ENCODE measurements at places on chromosomes 3 and 15.

- DNase-seq = no peak
These were observed 53.5 kb upstream of the KPNA4 start for GRCh38 chr3:160618878-160619277.

- no peak for DNase-seq
These were observed 117.5 kb downstream of the FAM174B start for GRCh38 chr15:92538115-92538514.

DNA sequence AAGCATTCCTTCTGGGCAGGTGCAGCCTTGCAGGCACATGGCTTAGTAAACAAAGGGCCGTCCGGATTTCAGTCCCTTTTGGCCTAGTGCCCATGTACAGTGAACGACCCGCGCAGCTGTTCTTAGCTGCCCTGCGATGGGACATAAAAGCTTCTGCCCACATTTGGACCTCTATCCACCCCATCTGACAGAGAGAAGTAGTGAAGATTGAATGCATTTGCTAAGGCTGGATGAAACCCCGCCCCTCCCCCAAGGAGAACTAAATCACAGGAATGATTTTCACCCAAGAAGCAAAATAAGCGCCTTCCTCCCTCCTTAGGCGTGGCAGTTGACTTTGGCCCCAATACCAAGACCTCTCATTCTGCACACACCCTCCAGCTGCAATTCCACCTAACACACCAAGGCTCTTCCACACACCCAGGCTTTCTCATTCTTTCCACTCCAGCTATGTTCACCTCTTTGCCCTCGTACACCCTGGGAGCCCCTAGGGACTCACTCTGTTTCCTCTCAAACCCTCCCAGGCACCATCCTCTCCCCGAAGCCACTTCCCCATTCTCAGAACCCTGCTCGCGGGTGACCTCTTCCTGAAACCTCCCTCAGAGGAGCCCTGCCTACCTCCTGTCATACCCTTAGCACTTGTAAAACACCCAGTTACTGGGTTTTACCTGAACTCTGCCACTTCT is 14.1 kb upstream of the HRH1 start:
- DNase-seq = peak; percentile 65

DNA sequence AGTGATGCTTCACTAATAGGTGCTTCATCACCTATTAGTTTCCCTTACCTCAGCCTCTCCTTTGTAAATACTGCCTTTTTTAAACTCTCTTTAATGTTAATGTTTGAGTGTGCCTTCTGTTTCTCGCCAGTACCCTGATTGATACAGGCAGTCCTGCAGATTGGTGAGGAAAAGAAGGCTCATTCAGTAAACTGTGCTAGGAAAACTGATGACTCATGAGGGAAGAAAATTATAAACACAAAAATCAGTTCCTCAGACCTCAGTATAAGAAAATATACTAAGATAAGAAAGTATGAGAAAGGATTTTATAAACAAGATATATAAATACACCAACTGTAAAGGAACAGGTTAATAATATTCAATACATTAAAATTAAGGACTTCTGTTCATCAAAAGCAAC is 54.8 kb upstream of the OXTR start:
- DNase-seq = no peak

GRCh38 chr3:65485826-65486469 is 552.8 kb downstream of the MAGI1 start:
- no peak for DNase-seq

- peak; percentile 40 for DNase-seq
These were observed 144.4 kb downstream of the MYLK start for GRCh38 chr3:123739754-123740153.

- peak; percentile 29 for DNase-seq
These were observed 489 bp downstream of the CSPG5 start for GRCh38 chr3:47578119-47578632.

DNA sequence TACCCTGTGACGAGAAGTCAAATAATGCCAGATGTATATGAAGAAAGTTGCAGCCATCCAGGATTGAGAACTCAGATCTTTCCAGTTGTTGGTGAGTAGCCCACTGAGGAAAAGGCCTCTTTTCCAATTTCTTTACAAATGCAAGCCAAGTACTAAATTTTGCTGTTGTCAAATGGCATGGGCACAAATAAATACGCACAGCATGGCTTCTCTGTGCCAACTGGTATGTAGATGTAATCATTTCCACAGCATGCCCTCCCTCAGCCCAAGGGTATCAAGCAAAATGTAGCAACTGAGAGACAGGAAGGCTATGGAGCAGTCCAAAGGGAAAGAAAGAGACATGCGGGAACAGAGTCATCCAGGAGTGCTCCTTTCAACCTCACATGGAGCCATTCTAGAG is 105.4 kb downstream of the FGF12 start:
- DNase-seq = no peak

GRCh38 chr3:177069514-177070329 is 127.6 kb downstream of the TBL1XR1 start:
- no peak for DNase-seq

GRCh38 chr3:104879919-104880318 is 486.8 kb upstream of the ALCAM start:
- peak; percentile 91 for DNase-seq

DNA sequence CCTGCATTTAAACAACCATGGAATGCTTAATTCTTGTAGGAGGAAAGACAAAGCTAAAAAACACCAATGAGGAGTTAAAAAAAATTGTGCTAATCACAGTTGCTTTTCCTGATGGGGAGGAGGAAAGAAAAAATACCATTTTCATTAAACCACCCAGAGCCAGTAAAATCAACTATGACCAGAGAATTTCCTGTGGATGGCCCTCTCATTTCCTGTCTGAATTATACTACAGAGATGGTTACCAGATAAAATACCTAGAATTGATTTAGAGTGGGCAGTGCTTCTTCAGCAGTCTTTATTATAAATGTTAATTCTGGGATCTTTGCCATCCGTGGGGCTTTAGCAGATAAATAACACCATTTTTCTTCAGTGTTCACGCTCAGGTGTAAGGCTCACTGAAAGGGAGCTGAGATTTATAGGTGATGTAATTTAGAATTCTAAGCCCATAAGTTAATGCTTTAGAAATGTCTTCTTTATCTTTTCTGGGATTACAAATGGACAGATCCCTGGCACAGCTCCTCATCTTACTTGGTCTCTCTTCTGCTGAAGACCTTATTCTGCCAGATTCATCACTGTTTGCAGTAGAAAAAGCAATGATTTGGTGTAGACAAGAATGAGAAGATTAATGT is 37.9 kb downstream of the RETNLB start:
- DNase-seq = peak; percentile 1

DNA sequence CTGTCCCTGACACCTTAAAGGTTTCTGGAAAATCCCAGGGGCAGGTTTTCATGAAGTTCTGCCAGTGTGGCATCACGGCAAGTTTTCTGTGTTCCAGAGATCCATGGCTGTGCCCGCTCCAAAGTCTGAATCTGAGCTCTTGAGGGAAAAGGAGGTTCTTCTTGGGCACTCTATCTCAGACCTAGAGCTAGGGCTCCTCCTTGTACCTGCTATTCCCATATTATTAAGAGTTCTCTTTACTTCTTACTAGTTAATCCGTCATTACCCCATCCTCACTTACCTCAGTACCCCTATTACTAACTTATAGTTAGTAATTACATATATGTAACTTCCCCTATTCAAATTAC is 5.9 kb upstream of the TRA2B start:
- no peak for DNase-seq

DNA sequence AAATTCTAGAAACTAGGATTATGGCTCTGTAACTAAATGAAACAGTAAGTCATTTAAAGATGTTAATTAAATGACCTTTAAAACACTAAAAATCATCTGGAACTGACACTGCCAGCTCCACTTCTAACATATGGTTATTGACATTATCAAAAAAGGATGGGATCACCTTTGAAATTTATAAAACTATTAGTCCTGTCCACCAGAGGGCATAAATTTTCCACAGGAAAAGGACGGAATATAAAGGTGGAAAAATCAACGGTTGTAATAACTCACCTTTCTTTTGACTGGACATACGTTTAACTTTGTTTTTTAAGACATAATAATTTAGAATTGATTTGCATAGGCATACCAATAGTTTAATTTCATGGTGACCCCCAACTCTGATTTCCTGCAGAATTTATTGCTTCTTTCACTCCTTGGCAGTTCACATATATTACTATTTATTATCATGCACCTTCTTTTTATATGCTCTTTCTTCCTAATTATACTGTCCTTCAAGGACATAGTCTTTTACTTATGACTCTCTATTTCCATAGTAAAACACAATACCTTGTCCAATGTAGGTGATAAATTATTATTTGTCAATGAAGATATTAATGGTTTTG is 345.7 kb downstream of the CADM2 start:
- no peak for DNase-seq

DNA sequence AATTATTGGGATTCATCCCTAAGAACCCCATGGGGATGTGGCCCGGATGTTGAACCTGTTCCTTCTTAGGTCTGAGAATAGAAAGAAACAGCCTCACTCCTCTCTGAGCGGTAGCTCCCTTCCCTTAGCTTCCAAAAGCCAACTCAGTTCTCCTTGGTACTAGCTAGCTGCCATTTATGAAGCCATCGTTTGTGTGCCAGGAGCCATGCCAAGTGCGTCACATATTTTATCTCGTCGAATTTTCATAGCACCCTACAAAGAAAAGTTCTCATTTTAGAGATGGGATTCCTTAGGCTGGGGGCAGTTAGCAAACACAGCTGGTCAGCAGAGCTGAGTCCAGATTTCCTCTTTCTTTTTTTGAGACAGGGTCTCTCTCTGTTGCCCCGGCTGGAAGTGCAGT is 45.4 kb upstream of the GLCE start:
- DNase-seq = no peak

DNA sequence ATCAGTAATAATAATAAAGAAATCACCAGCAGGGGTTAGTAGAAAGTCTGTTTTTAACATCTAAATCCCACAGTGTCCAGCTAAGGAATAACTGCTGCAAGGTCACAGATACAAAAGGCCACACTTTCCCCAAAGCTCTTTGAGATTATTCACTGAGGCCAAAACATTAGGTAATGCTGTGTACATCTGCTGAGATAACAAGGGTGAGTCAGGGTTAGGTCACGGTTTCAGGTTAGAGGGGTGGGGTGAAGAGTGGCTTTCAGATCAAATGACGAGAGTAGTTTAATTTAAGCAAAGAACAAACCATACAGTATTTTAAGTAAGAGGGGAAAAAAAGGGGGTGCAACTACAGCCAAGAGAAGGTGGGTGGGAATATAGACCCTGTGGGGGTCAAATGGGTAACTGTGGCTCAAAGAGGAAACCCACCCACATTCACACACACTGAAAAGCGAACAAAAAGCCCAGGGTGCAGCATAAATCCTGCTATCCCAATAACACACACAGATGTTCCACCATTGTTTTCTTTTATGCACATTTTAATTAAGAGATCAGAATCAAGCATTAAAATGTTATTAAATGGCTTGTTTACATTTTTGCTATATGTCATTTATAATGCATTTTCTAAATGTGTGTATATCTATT is 412.9 kb downstream of the TIGIT start:
- peak; percentile 48 for DNase-seq

DNA sequence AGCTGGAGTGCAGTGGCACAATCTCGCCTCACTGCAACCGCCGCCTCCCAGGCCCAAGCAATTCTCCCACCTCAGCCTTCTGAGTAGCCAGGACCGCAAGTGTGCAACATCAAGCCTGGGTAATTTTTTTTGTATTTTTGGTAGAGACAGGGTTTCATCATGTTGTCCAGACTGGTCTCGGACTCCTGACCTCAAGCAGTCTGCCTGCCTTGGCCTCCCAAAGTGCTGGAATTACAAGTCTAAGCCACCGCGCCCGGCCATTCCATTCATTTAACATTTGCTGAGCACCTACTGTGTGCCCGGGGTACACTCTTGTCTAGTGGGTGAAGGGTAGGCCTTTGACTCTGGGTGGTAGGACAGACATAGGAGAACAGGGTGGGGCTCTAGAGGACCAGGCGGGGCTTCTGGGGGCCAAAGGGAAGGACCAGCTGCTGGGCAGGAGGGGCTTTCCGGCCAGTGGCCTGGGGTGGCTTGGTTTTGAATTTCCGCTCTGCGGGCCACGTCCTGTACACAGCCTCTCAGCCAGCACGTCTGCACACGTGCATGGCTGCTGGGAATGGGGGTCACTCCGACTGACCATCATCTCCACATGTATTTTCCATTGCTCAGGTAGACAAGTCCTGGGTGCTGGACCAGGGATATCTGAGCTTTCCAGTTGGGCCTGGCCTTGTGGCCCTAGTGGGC is 2.4 kb downstream of the SLC38A3 start:
- no peak for DNase-seq

- DNase-seq = no peak
These were observed 3.3 kb upstream of the ALAS1 start for GRCh38 chr3:52194485-52195290.

GRCh38 chr3:131221731-131222130 is 159.8 kb upstream of the NUDT16 start:
- no peak for DNase-seq

DNA sequence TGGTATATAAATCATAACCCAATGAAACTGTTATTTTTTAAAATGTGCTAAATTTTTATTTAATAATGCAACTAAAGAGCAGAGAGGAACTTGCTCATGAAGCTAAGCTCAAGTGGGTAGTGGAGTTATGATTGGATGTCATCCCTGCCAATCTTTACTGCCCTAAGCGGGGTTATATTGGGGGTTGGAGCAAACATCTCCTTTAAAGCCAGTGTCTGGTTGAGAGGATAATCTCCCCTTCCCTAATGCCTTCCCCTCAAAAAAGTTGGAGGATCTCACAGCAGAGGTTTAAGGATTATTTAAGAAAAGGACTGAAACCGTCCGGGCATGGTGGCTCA is 32.1 kb upstream of the CLASP2 start:
- DNase-seq = no peak

DNA sequence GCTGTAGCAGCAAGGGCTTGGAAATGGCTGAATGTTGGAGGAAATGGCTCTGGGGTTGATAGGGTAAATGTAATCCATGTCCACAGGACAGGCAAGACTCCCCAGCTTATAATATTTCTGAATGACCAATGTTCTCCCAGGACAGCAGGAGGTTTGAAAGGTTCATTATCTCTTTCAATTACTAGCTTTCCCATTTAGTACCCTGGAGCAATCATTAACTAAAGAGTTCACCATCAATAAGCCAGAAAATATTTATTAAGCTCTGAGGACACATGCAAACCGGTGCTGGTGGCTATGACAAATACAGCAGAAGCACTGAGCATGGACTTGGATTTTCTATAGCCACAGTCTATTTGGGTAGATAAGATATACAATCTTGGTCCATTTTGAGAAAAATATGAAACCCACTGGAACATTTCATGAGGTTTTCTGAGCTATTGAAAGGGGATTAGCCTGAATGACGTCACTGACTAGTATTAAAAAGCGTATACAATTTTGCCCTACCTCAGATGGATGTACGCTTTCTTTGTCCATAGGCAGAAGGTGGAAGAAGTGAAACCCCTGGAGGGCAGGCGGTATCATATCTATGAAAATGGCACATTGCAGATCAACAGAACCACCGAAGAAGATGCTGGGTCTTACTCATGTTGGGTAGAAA is 166.2 kb downstream of the CHL1 start:
- DNase-seq = no peak

- DNase-seq = no peak
These were observed 4.8 kb upstream of the STXBP5L start for GRCh38 chr3:120903221-120903620.

Measured in dermis blood vessel endothelial cell (primary cell).